Ovary (tissue), 10 donors: ENCODE measurements at places on chromosomes 13 and 19.

GRCh38 chr19:51600940-51601580, 29.1 kb downstream of the SIGLEC5 start:
- no peak for DNase-seq

GRCh38 chr13:113383089-113383488, 19.2 kb upstream of the GRTP1 start:
- no peak for DNase-seq

DNA sequence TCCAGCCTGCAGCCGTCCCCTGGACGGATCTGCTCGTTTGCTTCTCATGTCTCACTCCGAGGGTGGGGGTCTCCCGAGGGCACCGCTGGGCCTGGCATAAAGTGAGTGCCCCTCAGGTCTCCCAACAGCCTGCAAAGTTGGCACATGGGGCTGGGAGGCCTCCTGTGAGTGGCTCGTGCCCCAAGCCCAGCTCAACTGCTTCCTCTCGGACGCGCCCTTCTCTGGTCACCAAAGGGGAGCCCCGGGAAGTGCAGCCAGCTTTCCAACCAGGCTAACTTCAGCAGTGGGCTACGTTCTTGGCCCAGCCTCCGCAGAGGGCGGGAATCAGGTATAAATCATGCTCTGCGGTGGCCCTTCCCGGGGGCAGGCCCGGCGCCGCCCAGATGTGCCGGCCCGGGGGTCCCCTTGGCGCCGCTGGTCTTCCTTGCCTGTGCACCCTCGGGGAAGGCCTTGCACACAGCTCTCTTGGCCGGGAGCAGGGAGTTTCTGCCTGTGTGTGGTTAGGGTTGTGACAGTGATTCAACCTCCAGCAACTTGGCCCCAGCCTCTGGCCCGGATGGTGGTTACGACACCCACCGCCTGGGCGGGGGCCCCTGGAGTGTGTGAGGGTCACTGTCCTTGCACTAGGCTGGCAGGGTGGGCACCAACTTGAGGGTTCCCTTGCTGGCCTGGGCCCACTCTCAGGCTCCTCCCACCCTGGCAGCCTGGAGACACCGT, 20.7 kb downstream of the CEBPG start:
- DNase-seq, result peak; percentile 32

DNA sequence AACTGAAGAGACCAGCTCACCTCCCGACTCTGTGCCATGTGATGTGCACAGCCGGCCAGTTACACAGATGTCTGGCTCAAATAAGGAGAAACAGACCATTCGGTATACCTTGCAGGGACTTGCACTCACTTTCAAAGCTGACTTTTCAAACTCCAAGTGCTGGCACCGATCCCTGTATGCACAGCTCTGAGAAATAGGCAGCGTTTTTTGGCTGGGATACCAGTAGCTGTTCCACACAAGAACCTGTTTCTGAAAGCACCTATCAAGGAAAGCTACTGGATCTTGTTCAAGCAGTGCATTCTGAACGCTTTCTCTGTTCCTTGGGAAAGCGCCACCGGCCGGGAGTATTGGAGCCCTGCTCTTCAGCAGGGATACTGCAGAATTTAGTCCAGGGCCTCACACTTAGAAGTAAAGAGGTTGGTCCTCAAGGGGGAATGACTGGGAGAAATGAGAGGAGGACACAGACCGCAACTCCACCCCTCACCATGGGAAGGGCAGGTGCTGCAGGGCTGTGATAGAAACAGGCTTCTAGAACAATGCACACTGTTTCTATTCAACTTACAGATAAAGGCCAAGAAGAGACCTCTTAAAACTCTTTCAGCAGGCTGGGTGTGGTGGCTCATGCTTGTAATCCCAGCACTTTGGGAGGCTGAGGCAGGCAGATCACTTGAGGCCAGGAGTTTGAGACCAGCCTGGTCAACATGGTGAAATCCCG, 53.6 kb upstream of the PABPC3 start:
- no peak for DNase-seq

DNA sequence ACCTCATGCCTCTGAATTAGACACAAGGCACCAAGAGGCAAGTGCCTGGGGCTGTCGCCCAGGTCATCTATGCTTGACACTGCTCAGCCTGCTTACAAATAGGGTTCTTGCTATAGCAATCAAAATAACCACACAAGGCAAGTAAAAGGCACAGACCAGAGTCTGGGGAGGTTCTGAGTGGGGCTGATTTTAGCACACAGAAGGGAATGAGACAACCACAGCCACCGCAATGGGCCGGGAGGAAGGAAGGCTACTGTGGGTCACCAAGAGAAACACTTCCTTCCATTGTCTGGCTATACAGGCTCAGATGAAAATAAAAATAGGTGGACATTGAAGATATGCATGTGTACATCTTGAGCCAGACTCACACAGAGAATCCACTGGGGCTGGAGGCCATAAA, 159.1 kb downstream of the DLEU7 start:
- DNase-seq, result no peak

DNA sequence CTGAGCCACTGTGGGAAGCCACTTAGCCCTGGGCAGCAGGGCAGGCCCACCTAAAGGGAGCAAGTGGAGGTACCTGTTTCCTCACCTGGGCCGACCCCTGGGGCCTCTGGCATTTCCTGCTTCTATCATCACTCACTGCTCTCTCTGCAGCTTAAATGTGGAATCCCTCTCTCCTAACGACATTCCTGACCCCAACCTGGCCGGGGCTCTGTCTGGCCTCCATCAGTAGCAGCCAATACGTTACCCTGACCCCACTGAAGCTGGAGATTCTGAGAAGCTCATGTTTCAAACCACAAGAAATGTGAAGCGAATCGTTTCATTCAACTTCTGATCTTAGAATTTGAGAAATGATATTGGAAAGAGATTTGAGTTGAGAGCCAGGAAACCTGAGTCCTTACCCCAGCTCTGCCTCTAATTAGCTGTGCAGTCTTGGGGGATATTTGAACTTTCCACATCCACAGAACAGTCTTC, 39.9 kb downstream of the DOCK9 start:
- no peak for DNase-seq

- DNase-seq, result no peak
Observed at GRCh38 chr19:28168557-28168956, 1044.4 kb downstream of the UQCRFS1 start.

GRCh38 chr19:41926763-41927496, 1.3 kb downstream of the ERFL start:
- DNase-seq, result no peak

GRCh38 chr19:28456708-28457320, 756.1 kb downstream of the UQCRFS1 start:
- no peak for DNase-seq

- peak; percentile 22 for DNase-seq
Observed at GRCh38 chr19:55702131-55702627, 27.2 kb downstream of the EPN1 start.

GRCh38 chr13:77502104-77502720, 33.3 kb upstream of the SCEL start:
- DNase-seq, result no peak

DNA sequence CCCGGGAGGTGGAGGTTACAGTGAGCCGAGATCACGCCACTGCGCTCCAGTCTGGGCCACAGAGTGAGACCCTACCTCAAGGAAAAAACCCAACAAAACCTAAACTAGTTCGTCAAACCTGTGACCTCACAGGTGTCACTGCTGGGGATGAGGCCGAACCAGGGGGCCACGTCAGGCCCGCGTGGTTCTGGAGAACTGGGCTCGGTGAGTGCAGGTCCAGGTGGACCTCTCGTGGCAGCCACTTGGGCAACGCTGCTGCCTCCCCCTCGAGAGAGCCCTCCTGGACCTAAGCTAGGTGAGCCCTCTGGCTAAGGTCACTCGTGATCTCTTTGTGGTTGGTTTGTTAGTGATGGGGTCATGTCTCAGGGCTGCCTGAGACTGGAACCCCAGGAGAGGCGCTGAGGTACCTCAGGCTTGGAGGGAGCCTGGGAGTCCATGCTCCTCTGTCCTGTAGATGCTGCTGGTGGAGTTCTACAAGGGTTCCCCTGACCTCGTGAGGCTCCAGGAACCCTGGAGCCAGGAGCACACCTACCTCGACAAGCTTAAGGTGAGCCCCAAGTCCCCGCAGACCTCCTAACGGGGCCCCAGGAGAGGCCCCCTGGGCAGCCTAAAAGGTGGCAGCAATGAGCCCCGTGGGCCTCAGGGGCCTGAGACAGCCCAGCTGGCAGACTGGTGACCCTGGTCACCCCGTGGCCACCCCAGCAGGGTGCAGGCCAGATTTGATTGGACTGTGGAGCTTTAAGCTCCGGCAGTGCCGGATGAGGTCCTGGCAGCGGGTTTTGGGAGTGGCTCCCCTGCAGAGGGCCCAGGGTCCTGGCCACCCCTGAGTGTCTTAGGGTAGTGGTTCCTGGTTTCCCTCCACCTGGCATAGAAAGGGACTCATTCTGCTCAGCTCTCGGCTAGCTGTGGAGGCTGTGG, 15.6 kb downstream of the MPND start:
- no peak for DNase-seq

DNA sequence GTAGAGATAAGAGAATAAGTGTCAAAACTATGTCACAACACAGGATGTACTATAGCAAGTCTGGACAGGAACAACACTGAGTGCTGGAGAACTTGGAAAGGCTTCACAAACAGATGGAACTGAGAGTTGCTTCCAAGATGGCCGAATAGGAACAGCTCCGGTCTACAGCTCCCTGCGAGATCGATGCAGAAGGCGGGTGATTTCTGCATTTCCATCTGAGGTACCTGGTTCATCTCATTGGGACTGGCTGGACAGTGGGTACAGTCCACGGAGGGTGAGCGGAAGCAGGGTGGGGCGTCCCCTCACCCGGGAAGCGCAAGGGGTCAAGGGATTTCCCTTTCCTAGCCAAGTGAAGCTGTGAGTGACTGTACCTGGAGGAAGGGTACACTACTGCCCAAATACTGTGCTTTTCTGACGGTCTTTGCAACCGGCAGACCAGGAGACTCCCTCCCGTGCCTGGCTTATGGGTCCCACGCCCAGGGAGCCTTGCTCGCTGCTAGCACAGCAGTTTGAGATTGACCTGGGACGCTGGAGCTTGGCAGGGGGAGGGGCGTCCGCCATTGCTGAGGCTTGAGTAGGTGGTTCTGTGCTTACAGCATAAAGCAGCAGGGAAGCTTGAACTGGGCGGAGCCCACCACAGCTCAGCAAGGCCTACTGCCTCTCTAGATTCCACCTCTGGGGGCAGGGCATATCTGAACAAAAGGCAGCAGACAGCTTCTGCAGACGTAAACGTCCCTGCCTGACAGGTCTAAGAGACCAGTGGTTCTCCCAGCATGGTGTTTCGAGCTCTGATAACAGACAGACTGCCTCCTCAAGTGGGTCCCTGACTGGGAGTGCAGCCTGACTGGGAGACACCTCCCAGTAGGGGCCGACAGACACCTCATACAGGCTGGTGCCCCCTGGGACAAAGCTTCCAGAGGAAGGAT, 46.0 kb downstream of the USP12 start:
- DNase-seq, result no peak

DNA sequence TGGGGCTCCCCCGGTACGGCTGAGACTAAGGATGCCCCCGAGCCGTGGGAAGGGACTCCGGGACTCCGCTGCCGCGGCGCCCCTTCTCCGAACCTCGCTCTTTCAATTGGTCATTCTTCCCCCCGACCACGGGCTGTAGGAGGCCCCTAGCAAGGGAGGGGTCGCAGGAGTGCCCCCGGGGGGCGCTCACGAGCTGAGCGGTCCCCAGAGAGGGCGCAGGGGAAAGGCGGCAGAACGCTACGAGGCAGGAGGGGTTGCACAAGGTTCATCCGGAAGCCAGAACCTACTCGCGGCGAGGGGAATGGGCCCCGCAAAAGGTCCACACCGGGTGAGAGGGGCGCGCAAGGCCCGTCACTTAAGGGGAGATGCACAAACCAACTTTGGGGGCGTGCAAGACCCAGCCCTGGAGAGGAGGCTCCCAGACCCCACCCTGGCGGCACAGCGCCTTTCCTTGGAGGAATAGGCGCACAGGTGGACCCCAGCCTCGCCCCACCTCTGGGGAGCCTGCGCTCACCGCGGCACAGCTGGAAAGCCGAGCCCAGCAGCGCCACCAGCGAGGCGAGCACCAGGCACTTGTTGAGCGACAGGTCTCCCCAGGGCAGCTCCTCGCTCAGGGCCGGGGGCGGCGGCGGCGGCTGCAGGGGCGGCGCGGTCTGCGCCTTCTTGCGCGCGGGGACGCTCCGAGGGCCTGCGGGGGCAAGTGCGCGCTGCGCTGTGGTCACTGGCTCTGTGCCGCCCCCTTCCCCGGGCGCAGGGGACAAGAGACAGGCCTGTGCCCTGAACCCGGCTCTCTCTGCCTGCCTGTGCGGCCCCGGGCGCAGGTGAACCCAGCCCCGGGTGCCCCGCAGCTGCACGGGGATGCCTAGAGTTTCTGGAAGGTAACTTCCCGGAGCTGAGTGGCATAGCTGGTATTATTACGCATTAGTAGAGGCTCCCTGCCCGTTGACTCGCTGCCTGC, 2.8 kb downstream of the JSRP1 start:
- DNase-seq, result no peak

GRCh38 chr13:39909634-39910033, 254.2 kb downstream of the COG6 start:
- DNase-seq, result no peak

- no peak for DNase-seq
Observed at GRCh38 chr19:47813995-47814328, 7.8 kb upstream of the CRX start.

DNA sequence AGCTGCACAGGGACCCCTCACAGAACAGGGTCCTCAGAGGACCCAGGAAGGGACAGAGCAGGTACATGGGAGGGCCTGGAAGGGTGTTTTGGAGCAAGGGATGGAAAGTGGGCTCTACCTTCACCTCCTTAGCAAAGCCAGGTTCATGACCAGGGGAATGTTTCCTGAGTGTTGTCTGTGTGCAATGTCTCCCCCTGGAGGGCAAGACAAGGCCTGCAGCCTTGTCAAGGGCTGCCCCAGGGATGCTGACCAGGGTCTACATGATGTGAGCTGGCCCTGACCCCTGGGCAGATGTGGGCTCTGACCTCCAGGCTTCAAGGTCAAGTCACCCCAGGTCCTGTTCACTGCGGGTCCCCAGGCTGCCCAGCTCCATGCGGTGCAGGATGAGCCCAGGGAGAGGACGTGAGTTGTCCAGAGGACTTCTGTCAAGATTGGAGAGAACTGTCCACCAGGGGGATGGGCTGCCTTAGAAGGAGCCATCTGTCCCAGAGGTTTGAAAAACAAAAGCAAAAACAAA, 1.0 kb upstream of the CEACAM1 start:
- peak; percentile 25 for DNase-seq

GRCh38 chr13:33205804-33206221, 79.7 kb downstream of the STARD13 start:
- DNase-seq, result no peak

DNA sequence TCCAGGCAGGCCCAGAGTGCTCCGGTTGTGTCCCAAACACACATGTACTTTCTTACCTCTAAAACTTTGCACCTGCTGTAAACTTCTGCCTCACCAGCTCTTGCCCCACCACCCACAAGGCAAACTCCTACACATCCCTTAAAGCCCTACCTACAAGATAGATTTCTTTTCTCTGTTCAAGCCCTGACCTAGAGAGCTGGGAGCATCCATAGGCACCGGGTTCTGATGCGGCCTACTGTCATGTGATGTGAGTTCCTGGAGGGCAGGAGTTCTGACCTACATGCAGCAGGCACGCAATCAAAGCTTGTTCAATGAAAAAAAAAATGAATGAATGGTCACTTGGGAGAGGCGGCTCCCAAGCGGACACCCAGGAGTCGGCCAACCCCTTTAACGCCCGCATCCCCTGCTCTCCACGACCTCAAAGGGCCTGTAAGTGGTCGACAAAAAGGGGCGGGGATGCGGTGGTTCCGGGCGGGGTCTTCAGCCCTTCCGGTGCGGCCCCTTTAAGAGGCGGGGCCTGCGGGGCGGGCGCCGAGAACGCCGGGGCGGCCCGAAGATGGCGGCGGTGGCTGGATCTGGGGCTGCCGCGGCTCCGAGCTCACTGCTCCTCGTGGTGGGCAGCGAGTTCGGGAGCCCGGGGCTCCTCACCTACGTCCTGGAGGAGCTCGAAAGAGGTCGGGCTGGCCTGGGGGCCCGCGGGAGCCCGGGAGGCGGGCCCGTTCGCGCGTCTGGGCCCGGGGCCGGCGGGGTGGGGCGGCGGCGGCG, at the start of gene MAP1S:
Gene MAP1S (plus strand): TSS at position 534 of the 765 bp plus-strand sequence. CDS start 23 bp downstream, at position 557.
- peak; percentile 76 for DNase-seq
